NK-92 treated with Interleukin-12 subunit alpha and Interleukin-12 subunit beta, amount 100 ng/mL, for 24 hours (cell line): ENCODE measurements at places on chromosomes 2 and 18.
A peak's percentile ranks its signal among the peaks of the same experiment; 100 is the strongest.

DNA sequence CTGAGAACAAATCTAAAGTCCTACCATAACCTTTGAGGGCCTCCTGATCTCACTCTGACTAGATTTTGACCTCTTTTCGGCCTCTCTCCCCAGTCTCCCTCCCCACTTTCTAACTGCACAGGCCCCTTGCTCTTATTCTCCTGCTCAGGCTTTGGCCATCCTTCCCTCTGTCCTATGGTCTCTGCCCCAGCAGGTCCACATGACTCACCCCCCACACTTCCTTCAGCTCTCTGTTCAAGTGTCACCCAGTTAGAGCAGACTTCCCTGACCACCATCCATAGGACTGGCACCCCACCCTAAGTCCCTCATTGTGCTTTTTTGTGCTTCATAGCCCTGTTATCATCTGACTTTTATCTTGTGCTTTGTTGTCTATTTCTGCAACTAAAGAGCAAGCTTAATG is 41.2 kb upstream of the NT5C1B start:
- no peak for DNase-seq

GRCh38 chr2:96626553-96626942 is 11.6 kb downstream of the KANSL3 start:
- DNase-seq = no peak

DNA sequence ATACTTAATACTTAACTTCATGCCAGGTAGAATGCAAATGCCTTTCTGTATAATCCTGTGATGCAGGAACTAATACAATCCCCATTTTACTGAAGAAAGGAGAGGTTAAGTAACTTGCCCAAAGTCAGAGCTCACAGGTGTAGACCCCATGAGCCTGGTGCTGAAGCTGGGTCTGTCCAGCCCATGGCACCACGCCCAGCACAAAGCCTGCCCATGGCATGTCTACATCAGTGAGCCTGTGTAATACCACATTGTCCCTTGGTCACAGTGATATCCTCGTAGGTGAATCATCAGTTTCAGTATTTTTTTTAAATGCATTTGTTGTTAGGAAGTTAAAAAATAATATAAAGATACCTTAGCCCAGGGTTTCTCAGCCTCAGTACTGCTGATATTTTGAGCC is 69.9 kb upstream of the MCFD2 start:
- peak; percentile 31 for DNase-seq

DNA sequence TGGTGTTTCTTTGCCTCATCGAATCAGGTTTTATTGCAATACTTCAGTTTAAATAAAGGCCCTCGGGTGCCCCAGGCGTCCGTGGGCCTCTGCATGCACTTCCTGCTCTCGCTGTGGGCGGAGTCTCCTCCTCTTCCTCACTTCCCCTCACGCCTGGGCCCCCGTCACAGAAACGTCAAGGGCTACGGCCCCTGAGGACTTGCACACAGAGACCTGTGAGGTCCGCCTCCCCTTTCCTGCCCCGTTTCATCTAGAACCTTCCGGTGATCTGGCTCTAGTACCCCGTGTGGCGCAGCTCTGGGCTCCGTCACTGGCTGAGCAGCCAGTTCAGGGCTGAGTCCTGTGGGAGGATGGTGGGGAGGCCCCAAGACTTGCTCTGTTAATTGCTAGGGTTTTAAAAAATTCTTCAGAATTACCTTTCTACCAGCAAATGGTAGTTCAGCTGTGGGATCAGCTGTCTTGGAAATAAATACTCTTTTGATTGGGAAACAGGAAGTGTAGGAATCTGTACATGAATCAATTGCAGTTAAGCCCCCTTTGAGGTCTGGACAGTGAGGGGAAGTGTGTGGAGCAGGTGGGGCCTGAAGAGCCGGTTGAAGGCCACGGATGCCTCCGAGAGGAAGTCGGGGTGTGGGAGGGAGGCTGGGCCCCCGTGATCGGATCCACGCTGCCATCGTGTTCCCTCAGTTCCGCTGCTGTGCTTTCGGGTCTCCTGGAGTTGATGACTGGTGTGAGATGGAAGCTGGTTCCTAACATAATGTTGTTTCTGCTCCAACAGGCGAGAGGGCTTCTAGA is 10.2 kb downstream of the NFATC1 start:
- DNase-seq = no peak

DNA sequence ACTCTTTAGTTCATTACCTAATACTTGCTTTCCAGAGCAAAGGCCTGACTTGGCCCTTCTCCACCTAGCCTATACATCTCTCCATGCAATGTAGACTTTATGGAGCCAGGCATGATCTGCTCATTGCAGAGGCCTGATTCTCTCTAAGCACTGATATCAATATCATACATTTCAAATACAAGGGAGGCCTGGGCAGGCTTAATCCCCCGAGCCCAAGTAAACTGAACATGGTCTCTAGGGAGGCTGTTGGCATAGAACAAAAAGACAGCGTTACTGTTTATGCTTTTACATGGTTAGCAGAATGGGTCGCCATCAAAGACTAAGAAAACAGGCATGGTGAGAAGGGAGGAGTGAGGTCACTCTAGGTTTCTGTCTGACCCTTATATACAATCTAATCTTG is 695.1 kb downstream of the ZEB2 start:
- DNase-seq = no peak
